ENCODE measurements at places on chromosomes 1 and 21.

DNA sequence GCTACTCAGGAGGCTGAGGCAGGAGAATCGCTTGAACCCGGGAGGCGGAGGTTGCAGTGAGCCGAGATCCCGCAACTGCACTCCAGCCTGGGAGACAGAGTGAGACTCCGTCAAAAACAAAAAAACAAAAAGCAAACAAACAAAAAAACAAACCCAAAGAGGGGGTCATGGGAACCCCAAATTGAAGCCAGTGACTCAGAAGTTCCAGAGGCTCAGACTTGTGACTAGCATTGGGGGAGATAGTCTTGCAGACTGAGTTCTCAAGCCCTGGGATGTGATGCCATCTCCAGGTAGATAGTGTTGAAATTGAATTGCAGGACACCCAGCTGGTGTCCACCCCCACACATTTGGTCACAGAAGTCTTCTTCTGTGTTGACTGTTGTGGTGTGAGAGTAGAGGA lies 24.9 kb upstream of the ENO1 start:
- no peak for DNase-seq

DNA sequence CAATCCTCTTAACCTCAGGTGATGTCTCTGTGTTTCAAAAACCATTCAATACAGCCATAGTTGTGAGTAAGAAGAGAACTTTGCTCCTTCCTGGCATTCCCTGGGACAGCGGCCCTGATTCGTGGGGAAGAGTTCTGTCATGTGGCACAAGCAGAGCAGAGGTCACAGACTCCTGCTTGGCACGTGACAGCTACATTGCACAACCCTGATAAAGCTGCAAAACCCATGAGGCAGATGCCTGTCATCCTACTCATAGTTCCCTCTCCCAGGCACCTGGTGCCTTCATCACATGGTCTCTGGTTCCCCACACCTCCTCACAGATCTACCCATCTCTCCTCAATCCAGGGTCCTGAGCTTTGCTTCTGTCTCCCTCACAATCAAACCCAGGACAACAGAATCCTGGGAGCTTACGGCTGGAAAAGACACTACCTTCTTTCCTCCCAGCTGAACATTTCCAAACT lies 70.8 kb downstream of the PLPP3 start:
- DNase-seq: no peak

DNA sequence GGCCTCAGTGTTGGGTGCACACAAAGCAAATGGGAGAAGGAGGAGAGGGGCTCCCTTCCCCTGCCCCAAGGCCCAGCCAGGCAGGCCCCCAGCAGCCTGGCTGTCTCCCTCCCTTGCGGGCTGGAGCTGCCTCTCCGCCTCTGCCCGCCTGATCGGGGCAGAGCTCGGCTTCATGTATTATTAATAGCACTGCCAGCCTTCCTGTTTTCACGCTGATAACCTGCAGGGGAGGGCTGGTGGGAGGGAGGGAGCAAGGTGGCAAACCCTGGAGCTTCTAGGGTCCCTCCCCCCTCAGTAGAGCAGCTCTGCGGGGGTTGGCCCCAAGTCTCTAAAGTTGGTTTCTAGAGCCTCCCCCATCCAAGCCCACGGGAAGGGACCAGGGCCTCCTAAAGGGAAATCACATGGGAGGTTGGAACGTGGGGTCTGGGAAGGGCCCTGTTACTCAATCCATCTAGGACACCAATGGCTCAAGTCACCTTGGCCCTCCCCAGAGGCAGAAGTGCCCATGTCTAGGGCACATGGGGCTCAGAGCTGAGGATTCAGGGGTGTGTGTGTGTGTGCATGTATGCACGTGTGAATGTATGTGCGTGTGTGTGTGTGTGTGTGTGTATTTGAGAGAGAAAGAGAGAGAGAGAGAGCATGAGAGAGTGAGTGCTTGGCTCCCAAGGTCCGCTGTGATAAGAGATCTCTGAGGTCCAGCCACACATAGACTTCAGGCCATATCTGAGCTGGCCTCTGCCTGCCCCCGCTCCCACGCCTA lies 21.8 kb upstream of the POU3F1 start:
- no peak for DNase-seq

DNA sequence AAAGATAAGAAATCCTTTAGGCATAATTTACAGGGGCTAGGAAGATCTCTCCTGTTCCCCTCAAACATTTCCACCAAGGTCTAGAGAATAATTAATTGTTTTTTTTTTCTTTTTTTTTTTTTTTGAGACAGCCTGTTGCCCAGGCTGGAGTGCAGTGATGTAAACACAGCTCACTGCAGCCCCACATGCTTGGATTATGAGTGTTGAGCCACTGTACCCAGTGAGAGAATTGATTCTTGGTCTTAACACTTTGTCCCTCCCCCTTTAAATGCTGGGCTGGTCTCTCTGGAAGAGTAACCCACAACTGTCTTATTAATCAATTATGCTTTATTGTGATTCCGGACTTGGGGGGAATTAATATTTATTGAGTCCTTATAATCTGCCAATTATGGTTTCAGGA lies 33.4 kb downstream of the ATF3 start:
- no peak for DNase-seq

GRCh38 chr1:180994262-180994661 lies 28.4 kb downstream of the STX6 start:
- DNase-seq: no peak

- no peak for DNase-seq
Measured at GRCh38 chr1:85847356-85847755, 139.1 kb upstream of the ZNHIT6 start.

DNA sequence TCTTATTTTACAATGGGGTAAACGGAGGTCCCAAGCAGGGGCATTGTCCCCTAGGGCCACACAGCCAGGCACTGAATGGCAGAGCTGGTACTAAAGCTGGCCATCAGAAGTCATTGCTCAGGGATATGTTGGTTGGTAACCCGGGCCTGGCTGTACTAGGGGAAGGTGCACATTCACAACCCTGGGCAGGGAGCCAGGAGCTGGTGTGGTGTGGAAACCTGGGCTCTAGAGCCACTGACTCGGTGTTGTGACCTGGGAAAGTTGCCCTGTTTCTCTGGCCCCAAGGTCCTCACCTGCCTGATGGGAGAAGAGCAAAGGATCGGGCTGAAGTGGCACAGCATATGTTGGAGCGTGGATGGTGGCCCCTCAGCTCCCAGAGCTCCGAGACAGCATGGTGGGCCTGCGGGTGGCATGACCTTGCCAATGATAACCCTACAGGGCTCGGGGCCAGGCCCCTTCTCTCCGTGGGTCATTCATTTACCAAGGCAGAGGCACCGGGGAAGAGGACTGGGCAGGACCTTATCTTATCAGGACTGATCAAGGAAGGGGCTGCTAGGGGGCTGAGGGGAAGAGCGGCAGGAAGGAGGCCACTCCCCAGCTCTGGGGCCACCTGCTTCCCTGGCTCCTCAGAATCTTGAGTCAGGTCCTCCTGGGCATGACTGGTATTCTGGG lies 274.1 kb downstream of the TRABD2B start:
- no peak for DNase-seq

DNA sequence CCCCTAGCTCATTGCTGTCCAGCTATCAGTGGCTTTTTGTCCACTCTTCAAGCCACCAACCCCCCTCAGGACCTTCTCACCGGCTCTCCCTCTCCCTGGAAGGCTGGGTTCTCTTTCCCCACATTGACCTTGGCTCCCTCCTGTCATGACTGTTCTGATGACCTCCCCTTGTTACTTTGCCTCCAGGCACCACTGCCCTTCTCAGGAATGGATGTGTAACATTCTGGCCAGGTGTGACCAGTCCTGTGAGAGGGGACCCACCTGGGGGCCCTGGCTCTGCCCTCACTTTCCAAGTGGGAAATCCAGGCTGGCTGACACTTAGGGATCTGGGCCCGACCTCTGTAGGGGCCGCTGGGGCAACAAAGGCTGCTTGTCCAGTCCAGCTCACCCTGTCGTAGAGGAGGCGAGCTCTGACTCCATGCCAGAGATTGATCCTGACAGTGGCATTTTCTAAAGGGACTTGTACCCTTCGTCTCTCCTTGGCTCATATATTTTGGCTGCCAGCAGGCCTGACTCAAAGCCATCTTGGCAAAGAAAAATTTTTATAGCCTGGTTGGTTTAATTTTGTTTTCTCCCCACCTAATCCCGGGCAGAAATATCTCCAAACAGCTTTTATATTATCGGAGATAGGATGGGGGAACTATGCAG lies 37.9 kb upstream of the USP24 start:
- DNase-seq: no peak

DNA sequence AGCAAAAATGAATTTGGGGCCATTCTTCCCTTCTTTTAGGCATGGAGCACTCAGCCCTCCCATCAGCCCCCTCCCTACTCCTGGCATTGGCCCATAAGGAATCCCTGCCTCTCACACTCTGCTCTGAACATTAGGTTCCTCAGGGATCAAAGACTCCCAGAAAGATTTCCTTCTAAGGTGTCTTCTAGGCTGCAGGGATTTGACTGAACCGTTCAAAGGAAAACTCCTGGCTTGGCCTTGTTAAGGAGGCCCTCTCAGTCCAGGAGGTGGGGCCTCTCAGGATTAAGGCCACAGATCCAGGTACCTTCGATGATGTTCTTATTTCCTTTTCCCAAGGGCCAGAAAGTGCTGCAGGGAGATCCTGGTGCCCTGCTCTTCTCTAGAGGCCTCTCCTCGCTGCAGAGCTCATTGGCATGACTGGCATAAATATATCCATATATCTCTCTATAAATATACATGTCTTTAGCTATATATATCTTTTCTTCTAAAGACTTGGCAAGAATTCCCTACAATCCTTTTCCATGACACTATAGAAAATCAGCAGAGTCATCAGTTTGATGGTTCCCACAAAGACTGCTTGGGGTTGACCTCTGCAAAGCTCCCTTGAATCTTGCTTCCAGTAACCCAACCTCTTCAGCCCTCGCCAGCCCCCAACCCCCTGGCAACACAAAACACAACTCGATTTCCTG lies 59.1 kb downstream of the PLXNA2 start:
- DNase-seq: no peak

GRCh38 chr1:90730243-90731022 lies 13.3 kb upstream of the BARHL2 start:
- DNase-seq: no peak

DNA sequence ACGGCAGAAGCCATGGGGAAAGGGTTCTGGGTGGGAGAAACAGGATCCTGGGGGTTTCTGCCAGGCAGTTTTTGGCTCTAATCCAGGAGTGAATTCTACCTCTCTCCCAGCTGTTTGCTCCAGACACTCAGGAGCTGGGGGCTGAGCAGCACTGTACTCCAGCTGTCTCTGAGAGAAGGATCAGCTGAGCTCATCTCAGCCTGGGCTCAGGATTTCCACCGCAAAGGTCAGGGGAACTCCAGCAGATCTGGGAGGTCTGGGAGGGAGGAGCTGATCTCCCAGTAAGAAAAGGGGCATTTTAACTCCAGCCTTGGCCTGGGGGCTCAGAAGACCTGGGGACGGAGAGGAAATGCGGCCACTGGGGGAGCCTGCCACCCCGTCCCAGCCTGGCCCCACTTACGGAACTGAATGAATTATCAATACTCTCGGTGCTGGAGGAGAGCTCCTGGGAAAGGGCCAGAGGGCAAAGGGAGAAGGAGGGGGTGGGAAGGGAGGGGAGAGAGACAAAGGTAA lies 17.3 kb downstream of the PI4KB start:
- DNase-seq: no peak

DNA sequence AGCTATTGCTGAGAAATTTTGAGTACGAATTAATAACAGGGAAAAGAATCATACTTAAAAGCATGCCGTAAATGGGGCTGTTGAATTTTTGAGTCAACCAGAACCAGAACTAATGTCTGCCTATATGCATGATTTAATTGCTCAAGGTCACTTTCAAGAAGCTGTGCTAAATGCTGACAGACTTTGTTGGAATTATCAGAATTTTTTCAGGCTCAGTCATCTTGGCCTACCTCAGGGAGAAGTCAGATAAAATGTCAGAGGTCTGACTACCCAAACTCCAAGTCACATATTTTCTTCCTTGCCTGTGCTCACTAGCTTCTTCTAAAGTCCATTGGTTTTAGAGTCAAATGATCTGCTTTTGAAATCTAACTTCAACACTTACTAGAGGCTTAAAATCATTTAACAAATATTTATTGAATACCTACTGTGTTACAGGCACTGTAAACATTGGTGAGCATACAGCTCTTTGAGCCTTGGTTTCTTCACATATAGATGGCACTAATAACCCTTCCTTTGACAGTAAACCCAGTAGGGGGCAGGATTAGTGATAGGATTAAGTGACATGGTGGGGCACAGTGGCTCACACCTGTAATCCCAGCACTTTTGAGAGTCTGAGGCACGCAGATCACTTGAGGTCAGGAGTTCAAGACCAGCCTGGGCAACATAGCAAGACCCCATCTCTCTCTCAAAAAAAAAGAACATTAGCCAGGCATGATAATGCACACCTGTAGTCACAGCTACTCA lies 121.2 kb upstream of the SLC44A3 start:
- DNase-seq: no peak

DNA sequence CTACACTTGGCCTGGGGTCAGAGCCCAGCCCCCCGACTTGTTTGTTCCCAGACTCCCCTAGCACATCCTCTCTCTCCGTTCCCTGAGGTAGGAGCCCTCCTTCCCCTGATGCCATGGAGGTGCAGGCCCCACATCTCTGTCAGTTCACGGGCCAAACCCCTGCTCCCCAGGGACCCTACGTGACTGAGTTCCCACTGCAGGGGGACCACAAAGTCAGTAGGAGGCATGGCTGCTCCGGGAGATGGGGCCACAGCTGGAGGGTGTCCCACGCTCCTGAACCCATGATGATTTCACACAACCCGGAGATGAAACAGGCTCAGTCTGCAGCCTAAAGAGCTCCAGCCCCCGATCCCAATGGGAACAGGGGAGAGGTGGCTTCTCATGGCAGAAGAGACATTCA lies 272.2 kb downstream of the NPHP4 start:
- no peak for DNase-seq

DNA sequence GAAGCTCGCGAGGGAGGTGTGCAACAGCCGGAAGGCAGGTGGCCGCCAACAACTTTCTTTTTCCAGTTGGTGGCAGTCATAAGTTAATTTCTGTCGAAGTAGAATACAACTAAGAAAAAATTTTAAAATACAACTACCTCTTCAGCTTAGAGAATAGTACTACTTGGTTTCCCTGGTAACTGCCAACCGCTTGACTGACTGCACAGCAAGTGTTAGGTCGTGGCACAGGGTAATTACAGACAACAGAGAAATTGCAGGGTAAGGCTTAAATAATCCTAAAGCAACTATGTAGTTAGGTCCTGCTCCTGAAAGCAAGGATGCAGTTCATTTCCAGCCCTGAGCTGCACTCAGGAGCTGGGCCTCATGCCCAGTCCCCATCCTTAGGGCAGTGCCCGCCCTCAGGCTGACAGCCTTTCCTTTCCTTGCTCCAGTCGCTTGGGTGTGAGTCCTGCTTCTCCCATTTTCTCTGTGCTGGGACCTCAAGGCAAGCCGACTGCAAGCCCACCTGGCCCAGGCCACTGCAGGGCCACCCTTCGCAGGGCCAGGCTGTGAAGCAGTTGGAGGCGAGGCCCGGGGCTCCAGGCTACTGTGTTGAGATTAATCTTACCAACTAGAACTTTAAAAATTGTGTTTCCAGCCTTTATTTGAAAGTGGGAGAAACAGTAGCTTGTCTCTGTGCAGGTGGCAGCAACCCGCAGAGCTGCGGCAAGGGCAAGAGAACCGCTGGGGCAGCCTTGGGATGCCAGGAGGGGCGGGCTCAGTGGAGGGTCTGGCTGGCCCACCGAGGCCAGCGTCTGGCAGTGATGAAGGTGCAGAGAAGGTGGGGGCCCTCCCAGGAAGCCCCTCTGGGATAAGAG lies 148.3 kb downstream of the PCBP3 start:
- DNase-seq: no peak

- no peak for DNase-seq
Measured at GRCh38 chr1:181081395-181081794, 7.1 kb upstream of the IER5 start.

- no peak for DNase-seq
Measured at GRCh38 chr1:228944296-228944695, 209.0 kb downstream of the RHOU start.

All from activated effector memory CD4-positive, alpha-beta T cell treated with Interleukin-2 at 50 U/mL for 16 hours (primary cell).